ENCODE measurements at places on chromosomes 1 and 21.

DNA sequence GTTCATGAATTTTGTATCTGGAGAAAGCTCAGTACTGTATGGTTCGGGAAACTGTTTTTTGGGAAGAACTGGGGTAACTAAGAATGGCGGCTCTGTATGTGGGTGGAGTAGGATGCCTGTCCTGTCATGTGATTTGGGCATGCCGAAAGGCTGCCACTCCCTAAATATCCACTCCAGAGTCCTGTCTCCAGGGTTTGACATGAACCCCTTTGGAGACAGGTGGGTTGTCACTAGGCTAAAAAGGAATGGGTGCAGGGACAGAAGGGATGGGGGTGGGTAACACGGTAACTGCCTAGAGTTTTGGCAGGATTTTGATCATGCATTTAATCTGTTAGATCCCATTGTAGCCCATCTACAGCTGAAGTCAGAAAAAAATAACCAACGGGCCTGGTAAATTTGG lies 150.1 kb downstream of the KCNJ6 start:
- DNase-seq, result no peak

- no peak for DNase-seq
Measured at GRCh38 chr1:71081697-71082080, 854 bp upstream of the ZRANB2 start.

- no peak for DNase-seq
Measured at GRCh38 chr1:93877529-93877928, 1.5 kb downstream of the DNTTIP2 start.

- no peak for DNase-seq
Measured at GRCh38 chr21:18114810-18115209, 129.8 kb upstream of the CHODL start.

DNA sequence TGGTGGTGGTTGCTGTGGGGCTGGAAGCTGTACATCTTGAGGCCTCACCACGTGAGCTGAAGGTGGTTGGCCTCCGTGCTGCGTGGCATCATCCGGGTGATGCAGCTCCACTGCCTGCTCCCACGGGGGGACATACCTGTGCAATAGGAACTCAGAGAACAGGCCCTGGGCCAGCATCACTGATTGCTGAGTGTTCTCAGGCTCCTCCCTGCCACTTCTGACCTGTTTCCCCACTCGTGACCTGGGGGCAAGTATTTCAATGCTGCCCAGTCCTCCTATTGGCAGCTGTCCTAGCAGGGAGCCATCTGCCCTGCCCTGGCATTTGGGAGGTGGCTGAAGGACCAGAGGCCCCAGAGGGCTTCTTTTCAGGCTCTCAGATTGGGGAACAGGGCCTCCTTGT lies 26.1 kb downstream of the PTPRF start:
- no peak for DNase-seq

DNA sequence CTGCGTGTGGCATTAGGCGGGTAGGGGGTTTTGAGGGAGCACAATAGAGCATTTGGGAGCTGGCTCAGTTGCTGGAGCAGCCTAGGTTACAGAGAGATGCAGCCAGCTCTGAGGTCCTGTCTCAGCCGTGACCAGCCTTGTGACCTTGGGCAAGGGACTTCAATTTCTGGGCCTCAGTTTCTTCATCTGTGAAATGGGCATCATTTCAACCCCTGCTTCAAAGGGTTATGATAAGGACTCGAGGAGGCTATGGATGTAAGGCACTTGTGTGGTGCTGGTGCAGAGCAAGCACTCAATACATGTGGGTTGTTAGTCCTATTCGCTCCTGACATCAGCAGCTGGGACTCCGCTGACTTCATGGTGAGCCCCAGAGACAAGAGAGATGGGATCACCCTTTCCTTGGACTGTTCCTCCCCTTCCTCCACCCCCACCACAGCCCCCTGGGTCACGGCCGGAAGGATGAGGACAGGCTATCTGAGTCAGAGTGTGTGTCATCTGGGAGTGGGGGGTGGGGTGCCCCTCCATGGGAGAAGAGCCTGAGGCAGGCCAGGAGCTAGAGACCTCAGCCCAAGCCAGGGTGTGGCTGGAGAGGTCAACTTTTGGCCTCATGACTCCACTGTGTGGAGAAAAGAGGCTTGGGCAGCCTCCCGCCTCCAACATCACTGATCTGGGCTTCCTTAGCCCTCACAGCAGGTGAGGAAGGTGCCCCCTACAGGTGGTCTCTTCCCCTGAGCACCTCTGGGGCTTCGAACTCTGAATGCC lies 71.4 kb upstream of the ZBTB40 start:
- DNase-seq, result no peak

DNA sequence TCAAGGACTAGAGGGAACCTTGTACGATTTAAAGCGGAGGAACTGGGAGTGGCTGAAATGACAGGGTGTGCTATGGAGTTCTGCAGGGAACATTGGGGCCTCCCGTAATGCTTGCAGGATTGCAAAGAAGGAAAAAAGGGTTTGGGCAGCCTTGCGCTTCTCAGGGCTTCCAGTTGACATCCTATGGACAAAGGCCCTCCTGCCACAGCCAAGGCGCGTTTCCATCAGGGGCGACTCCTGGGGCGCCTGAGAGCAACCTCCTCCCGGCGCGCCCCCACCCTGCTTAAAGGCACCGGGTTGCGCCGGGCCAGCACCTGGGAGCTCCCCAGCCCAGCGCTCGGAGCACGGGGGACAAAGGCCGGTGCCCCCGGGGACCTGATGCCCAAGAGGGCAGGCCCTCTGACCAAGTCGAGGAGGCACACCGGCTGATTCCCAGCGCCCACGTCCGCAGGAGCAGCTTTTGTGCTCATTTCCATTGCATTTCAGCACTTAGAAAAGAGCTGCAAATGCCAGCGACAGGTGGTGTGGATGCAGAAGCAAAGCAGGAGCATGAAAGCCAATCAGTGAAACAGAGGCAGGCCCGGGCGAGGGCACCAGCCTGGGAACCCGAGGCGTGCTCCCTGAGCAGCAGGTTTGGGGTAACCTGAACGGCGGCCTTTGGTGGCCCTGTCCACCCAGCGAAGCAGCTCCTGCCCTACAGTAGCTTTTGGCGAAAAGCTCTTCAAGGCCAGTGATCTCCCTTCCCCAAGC lies 17.6 kb upstream of the RNF187 start:
- no peak for DNase-seq

DNA sequence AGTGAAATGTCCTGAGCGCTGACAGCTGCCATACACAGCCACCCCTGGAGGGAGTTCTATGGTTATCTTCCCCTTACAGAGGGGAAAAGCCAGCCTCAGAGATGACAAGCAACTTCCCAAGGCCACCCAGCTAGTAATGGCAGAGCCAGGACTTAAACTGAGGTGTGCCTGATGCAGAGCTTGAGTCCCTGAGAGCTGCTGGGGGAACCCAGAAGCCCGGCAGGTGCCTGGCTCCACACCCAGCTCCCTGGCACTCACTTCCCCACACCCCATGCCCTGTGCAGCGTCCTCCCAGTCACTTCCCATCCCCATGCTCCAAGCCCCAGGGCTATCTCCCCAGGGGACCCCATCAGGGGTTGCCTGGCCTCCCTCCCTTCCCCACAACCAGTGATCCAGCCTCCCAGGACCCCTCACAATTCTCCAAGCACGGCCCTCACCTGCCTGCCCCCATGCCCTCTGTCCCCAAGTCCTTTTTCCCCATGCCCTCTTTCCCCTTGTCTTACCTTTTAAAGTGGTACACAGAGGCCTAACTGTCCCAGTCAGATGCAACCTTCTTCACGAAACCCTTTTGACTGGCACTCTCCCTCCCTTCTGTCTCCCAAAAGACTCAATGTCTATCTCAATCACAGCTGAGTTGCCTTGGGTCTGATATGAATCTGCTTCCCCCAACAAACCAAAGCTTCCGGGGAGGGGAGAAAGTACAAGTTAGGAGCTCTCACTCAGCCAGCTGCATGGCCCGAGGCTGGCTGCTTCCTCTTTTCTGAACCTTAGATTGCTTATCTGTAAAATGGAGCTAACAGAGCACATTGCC lies 39.8 kb upstream of the LRP8 start:
- DNase-seq, result no peak

- no peak for DNase-seq
Measured at GRCh38 chr1:159821171-159821867, 5.4 kb upstream of the SLAMF8 start.

DNA sequence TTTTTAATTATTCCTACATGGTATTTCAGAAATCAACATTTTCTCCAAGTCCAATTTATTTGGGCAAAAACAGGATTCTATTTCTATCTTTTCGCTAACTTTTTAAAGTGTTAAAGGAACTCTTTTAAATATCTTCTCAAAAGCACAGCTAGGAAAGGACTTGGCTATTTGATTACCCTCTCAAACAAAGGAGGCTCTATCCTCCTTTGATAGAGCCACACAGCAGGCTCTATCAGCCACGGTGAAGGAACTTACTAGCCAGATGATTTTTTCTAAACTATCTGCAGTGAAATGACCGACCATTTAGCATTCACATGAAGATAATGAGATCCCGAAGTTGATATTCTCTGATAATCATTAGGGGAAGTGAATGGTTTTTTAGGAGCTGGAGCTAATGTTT lies 9.1 kb downstream of the ANGPTL7 start:
- no peak for DNase-seq

GRCh38 chr1:225539575-225539974 lies 111.7 kb upstream of the LBR start:
- DNase-seq, result no peak

- DNase-seq, result peak; percentile 21
Measured at GRCh38 chr1:8472668-8473067, 154.8 kb downstream of the SLC45A1 start.

GRCh38 chr1:230280906-230281413 lies 145.2 kb downstream of the PGBD5 start:
- no peak for DNase-seq

DNA sequence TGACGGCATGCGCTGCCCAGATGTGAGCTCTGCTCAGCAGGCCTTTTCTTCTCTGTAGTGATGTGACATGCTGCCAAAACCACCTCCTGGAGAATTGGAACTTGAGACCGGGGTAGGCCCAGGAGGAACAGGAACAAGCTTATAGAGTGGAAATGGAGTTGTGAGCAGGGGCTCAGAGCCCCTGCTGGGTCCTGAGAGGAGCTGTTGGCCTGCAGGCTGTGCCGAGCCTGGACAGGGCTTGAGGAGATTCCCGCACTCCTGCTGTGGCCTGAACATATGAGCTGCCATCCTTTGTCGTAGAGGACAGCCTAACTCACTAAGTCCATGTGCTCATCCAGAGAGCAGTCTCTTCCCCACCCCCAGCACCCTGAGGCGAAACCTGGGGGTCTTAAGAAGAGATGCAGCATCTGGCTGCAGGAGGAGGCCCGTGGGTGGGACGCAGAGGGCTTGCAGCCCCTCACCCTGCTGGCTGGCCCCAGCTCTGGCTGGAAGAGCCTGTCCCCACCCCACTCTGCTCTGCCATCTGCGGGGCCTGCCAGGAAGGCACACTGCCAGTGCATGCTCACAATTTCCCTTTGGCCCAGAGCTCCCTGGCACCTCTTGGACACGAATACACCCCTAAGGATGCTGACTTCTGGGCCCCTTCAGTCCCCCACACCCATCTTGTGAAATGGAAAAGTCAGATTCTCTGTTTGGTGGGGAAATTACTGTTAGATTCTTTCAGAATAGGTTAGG lies 42.5 kb downstream of the PTPRF start:
- no peak for DNase-seq

DNA sequence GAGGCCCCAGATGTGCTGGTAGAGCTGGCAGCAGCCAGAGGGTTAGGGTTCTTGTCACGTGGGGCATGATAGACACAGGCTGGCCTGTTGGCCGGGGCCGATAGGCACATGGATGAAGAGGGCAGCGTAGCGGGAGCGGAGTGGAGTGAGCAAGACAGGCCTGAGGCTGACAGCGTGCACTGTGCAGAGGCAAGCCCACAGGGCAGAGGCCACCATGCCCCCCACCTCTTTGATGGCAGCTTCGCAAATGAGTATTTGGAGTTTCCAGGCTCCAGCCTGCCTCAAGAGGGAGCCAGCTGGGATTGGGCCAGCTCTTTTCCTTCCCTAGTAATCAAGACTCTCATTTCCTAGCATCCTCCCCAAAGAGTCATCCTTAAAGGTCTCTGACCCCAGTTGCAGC lies 43.5 kb downstream of the TMCC2 start:
- DNase-seq, result no peak

DNA sequence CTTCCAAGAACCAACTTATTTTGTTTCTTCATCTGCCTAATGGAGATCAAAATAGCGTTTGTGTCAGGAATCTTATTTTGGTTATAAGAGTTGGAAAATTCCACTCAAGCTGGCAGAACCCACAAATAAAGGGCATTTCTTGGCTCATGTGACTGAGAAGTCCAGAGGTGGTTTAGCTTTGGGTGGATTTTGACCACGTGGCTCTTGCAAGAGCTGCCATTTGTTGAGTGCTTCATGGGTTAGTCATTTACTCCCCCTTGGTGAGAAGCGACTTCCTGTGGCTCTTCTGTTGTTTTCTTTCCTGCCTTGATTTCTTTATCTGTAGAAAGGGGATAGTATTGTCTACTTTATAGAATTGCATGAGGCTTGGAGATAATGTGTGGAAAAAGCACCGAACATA lies 9.5 kb upstream of the RNF186 start:
- DNase-seq, result no peak

Data from stimulated activated CD4-positive, alpha-beta T cell treated with anti-CD3 and anti-CD28 coated beads, TNF-alpha, amount 100 ng/mL, for 4 hours (primary cell).